ENCODE measurements at places on chromosomes 6 and 20.

DNA sequence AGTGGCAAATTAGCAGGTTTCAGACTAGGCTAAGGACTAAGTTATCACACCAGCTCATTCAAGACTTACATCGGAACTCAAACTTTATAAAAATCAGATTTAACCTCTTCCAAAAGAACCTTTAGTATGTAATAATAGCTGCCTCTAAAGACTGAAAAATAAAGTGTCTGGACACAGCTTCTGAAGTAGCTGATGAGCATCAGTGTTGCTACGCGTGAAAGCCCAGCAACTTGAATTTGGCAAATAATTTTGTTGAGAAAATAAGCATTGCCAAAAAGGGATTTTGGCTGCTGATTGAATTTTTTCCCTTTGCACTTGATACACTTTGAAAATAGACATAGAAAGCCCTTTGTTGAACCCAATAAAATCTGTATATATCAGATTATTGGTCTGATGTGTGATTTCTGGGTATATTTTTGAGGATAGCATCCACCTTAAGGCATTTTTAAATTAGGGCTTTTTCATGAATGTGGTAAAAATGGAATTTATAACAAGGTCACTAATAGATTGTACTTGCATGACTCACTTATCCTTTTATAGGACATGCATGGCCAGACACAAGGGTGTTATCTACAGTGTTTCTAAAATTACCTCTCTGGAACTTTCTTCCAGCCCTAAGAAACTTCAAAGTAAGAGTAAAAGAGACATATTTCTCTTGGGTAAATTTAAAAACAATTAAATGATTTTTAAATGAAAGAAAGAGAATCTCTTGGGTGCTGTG, 350.4 kb downstream of the TENT5A start:
- DNase-seq: peak; percentile 17

DNA sequence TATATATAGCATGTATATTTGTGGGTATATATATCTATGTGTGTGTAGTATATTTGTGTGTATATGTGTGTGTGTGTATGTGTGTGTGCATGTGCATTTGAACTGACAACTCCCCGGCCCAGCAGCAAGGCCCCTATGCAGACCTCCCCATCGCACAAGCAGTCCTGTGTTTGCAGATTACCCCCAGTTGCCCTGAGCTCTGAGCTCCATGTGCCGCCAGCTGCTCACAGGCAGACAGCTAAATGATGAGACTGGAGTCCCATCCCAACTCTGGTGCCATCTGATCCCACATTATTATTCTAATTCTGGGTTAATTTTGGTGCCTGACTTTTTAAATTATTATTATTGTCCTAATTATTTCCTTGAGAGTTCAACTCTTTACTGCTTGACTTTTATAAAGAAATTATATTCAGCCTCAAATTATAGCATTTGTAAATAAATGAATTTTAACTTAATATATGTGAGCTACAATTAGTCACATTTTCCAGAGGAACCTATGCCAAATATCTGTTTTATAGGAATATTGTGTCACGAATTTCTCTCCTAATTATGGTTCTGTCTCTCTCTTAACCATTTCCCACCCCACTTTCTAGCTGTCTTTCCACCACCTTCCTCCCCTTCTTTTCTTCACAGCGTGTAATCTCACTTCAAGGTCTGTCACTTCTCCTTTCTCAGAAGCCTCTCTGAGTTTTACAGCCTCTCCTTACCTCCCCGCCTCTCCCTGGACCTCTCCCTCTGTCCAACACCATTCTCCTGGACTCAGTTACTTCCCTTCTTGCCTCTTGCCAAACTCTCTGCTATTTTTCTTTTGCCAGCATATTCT, 90.6 kb upstream of the SYNDIG1 start:
- DNase-seq: no peak

DNA sequence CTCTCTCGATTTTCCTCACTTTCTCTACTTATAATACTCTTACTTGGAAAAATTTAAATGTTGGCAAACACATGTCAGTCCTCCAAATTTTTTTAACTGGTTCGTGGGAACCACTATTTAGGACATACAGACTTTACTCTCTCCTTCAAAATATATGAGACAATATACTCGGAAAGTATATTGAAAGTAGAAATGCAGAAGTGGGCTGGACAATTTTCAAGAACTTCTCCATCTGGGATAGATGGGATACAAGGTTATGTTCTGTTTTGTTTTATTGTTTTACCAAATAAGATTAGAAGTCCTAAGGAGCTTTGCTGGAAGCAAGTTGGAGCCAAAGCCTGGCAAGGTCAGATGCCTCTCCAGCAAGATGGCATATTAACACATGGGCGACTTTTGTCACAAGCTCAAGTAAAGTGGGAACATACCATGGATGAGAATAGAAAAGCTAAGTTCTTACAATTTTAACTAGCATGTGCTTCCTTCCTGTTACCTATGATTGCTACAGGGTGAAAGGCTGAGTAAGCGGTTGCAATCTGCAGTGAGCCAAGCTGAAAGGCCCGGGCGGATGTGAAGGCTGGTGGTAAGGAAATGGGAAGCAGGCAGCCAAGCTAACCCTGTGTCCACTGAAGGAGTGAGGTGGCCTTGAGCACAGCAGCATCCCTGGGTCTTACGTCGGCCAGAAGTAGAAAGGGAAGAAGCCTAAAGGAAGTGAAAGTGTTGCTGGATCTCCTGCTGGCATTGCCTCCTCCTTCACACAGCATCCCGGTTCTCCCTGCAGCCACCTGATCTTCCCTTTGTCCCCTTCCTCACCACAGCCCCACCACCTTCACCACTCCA, 7.1 kb downstream of the MAP3K5 start:
- DNase-seq: no peak

- DNase-seq: no peak
Measured at GRCh38 chr6:100185615-100186014, 191.6 kb upstream of the MCHR2 start.

DNA sequence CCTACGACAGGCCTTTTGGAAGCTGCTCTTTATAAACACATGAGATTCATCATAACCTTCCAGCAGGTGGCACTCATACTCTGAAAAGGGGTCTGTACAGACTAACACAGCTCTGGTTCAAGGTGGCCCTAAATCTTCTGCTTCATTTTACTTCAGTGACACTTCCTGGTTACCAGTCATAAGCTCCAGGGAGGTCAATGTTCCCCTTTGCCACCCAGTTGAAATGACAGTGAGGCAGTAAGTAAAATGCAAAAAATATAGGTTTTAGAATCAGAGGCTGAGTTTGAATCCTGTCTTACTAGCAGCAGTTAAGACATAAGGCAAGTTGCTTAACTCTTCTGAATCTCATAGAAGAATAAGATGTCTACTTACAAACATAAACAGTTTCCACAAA, 132.8 kb downstream of the CDK19 start:
- DNase-seq: peak; percentile 78

DNA sequence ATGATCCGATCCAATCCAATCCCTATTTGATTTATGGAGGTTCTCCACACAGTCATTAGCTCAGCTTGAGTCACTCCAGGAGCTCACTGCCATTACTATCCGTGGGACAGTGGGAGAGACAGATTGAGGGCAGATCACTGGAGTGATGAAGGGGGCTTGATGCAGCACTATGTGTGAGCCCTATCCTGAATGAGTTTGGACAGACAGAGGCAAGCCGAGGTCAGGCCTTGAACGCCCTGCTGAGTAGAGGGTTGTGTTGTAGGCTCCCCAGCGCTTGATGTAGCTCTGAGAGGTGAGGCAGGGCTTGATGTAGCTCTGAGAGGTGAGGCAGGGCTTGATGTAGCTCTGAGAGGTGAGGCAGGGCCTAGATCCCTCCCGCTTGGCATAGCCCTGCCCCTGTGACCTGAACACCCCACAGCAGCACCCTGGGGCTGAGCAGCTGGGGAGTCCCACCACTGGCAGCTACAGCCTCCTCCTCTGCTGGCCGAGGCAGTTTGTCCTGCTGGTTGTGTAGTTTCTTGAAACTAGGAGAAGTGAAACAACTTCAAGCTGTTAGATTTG, 58.7 kb downstream of the ZFAND3 start:
- no peak for DNase-seq

DNA sequence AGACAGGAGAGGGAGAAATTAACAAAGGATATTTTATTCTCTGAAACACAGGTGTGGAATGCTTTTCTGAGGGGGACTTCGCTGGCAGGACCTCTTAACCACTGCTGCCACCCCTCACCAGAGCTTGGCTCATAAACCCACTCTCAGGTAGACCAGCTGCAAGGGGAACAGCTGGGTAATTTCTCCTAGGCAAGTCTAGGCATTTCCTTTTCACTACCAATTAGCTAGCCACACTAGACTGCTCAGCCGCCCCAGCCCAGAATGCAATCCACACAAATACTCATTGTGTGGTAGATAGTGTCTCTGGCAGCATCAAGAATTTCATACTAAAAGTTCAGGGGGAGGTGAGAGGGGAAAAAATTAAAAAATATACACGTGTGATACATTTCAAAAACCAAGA, 267.6 kb upstream of the ID4 start:
- DNase-seq: no peak

- no peak for DNase-seq
Measured at GRCh38 chr6:162325051-162325450, 402.5 kb downstream of the PRKN start.

DNA sequence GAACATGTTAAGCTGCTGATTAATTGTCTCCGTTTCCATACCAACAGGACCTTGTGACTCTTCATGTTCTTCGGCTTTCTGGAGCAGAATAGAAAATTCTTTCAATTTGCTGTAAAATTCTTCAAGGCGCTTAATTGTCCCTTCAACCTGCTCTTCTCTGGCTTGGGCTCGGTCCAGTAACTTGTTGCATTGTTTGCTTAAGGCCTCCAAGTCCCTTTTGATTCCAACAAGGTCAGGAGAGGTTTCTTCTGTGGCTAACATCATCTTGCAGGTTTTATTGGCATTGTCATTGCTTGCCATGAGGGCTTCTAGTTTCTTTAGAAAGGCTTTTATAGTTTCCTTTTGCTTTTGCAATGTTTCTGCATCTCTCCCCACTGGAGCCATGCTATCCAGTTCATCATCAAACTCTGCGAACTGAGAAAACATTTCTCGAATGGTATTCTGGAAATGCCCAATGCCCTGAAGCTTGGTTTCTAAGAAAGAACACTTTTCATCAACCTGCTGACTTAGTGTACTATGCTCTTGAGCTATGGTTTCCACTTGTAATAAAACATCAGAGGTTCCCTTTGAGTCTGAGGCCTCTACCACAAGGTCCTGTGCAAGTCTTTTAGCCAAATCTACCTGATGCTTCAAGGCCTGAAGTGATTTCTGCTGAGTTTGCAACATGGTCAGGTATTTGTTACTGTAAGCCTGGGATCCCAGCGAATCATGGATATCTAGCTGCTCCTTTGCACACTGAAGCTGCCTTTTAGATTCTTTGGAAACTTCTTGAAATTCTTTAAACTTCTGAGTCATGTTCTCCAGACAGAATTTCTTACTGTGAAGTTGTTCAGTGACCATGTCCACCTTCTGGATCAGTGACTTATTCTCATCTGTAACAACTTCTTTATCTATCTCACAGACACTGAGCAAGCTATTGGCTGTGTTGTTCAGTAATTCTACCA, 90.2 kb downstream of the DST start:
- DNase-seq: peak; percentile 31

DNA sequence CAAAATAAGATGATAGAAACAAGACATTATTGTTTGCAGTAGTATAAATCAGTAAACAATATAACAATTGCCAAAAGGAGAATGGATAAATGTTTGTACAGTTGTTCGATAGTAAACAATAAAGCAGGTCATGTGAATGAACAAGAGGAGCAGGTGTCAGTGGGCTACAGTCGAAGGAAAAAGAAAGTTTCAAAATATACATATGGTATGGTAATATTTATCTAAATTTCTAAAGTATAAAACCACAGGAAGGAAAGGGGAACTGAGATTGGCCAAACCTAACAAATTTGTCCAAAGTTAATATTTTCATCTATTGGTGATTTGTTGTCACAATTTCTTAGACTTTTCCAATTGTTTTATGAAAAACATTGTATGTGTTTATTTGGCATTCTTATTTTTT, 110.9 kb downstream of the SH3BGRL2 start:
- no peak for DNase-seq

All from PC-3 (cell line).